ENCODE measurements at places on chromosomes 5 and 9.

DNA sequence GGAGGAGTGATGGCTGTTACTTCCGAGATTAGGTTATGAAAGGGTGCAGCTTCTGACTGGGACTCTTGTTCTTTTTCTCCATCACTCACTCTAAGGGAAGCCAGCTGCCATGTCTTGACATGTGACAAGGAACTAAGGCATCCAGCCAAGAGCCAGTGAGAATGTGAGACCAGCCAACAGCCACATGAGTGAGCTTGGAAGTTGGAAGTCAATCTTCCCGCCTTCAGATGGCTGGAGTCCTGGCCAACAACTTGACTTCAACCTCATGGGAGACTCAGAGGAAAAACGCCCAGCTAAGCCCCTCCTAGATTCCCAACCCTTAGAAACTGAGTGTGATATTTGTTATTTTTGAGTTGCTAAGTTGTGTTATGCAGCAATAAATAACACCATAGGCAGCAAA, 201.1 kb downstream of the SNX18 start:
- DNase-seq: no peak

DNA sequence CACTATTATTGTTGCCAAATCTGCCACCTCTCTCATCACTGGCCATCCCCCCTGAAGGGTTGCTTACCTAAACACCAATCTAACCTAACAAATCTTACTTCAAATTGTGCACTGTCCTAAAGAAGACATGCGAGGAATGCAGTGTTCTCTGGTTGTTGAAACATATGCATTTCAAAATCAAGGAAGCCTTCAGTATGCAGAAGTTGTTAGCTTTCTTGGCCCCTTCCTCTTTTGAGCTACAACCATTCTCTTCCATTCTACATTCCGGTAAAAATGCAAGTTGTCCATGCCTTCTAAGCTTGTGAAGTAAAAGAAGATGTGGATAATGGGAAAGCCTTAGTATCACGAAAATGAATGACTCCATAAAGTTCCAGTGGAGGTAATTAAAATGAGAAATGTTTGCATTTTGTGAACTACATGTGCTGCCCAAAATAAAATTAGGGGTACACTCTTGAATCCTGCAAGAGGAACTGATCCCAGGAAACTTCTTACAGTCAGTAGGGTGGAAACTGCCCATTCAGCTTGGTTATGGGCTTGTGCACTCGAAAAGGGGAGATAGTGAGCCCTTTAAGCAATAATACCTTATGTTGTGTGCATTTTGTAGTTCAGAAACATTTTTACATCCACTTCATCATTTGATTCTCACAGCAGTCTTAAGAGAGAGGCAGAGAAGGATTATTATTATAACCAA, 77.6 kb upstream of the ADRB2 start:
- no peak for DNase-seq

GRCh38 chr5:83577036-83577636, 105.6 kb downstream of the VCAN start:
- no peak for DNase-seq

DNA sequence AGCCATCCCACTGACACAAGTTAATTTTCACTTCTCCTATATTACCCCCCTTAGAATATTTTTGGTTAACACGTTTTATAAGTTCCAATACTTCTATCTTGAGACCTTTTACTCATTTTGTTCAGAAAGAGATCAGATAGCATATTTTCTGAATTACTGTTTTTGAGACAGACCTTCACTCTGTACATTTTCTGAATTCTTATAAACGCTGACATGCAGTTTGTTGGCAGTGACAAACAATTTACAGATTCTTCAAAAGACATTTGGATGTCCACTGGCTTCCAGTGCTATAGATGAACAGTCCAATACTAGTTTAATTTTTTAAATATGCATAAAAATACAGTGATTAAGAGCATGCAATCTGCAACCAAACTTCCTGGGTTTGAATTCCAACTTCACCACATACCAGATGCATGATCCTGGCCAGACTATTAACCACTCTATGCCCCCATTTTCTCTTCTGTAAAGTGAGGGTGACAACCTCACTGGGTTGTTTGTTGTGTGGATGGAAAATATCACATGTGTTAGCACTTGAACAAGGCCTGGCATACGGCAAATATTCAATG, 142.1 kb downstream of the AGTPBP1 start:
- no peak for DNase-seq

- no peak for DNase-seq
Observed at GRCh38 chr9:124257844-124258606, at the start of gene NEK6. NEK6 (plus strand) TSS chr9:124257949; CDS start chr9:124301965, 44,016 bp downstream.

DNA sequence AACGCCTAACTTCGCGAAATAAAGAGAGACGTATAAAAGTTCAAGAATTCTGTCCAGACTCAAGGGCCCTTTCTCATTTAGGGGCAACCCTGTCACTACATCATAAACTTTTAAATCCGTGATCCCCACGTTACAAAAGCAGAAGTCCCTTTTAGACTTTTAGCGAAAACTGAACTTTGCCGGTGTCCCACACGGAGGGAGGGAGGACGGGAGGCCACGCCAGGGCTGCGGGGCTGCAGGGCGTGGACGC, 515 bp upstream of the F2R start:
- no peak for DNase-seq

DNA sequence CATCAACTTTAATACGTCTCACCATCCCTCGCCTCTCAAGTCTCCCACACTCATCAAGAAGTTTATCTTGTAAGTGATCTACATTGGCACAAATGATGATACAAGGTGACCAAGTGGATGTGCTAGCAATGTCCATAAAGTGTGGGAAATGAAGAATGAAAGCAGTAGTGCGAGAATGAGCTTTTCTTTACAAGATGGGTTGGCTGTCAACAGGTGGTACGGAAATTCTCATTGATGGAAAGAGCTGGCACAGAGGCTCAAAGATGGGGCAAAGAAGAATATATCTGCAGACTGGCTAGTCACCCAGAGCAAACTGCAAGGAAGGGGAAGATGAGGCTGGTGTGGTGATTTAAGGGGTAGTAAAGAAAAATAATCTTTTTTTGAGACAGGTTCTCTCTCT, 640.8 kb downstream of the MAT2B start:
- no peak for DNase-seq

GRCh38 chr9:101028346-101029314, at the start of gene PLPPR1:
PLPPR1 (plus strand) TSS chr9:101028727.
- peak; percentile 71 for DNase-seq

- DNase-seq: no peak
Observed at GRCh38 chr5:89213573-89213972, 330.6 kb upstream of the MEF2C start.

GRCh38 chr5:56918054-56918453, 8.7 kb downstream of the SETD9 start:
- DNase-seq: no peak

DNA sequence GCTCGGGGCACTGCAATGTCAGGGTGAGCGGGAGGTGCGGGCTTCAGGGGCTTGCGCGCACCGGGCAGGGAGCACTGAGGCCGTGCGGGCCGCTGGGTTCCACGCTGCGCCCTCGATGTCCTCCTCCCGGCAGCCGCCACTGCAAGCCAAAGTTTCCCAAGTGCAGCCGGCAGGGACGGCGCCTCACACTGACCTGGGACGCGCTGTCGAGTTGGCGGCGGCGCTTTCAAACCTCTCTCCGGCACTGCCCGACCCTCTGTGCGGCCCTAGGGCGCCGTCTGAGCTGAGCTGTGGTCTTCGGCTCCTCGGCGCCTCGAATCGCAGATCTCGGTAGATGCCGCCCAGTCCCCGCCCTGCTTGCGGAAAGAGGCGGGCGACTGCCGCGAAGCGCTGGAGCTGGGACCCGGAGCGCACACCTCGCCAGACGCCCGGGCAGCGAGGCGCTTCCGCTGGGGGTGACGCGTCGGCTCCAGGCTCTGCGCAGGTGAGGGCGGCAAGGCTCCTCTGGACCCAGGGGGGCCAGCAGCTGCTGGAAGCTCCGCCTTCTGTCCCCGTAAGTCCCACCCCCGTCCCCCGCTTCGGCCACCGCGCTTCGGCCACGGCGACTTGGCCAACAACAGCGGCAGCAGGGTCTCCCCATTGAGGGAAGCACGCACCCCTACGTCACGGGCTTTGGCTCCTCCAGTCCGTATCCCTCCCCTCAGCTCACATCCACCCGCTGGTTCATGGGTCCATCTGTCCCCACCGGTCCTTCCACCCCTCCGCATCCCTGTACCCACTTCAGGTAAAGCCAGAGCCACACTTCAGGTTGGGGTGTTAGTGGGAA, at the start of gene ANKRD34B:
ANKRD34B (minus strand) TSS at position 320 of the 826 bp plus-strand sequence. CDS start 10,261 bp downstream, outside the sequence.
- no peak for DNase-seq

DNA sequence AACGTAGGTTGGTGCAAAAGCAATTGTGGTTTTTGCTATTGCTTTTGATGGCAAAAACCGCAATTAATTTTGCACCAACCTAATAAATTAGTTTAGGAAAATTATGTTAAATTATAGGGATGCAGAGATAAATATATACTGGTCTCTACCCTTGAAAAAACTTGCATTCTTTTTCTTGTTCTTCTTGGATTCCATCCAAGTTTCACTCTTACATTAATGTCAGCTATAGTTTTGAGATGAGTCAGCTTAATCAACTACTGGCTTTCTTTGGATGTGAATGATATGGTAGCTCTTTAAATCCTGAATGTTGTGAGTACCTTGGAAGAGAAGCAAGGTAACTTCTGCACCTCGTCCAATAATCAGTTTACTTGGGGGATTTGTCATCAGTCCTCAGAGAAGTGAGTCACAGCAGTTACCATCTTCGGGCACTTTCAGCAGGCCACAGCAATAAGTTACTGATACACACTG, 549.0 kb upstream of the ZNF608 start:
- DNase-seq: no peak

- no peak for DNase-seq
Observed at GRCh38 chr5:35554016-35554415, 63.6 kb upstream of the SPEF2 start.

DNA sequence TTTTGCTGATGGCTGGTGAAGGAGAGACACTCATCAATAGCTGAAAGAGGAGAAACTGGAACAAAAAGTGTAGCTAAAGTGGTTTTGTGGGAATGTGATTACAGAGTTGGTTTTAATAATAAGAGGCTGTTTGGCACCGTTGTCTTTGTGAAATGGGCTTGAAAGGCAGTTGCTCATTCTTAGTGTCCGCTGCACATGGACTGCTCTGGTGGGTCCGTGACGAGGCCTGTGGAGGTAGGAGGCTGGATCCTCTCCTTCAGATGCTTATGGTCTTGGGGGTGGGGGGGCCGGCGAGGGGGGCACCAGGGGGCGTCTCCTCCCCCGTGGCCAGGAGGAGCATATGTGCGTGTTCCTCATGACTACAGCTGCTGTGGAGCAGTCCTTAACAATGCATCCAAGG, 29.8 kb downstream of the FUBP3 start:
- no peak for DNase-seq
